Body of pancreas (tissue), 4 donors: ENCODE measurements at places on chromosomes 16 and 17. TPM values are rescaled to one million over a fixed set of nuclear protein-coding genes. Genes with fewer than 3 reads are reported as not detected.
A peak's percentile ranks its signal among the peaks of the same experiment; 100 is the strongest.

GRCh38 chr16:20243731-20244281 lies 83.5 kb downstream of the GP2 start:
- no peaks in the 10 kb centered on the region for H3K27me3 ChIP-seq
- H3K36me3 ChIP-seq = no peaks in the 10 kb centered on the region
- no peaks in the 10 kb centered on the region for H3K4me1 ChIP-seq
- no peak for DNase-seq
- H3K4me3 ChIP-seq = no peak overlapping the region
- no peak overlapping the region for H3K27ac ChIP-seq

MYOCD gene
- 0.66 TPM for total RNA-seq

GRCh38 chr17:49987290-49987585 lies 7.8 kb downstream of the DLX3 start:
- H3K4me3 ChIP-seq = no peak overlapping the region
- DNase-seq = no peak
- H3K27ac ChIP-seq = no peak overlapping the region
- no peaks in the 10 kb centered on the region for H3K4me1 ChIP-seq

DNA sequence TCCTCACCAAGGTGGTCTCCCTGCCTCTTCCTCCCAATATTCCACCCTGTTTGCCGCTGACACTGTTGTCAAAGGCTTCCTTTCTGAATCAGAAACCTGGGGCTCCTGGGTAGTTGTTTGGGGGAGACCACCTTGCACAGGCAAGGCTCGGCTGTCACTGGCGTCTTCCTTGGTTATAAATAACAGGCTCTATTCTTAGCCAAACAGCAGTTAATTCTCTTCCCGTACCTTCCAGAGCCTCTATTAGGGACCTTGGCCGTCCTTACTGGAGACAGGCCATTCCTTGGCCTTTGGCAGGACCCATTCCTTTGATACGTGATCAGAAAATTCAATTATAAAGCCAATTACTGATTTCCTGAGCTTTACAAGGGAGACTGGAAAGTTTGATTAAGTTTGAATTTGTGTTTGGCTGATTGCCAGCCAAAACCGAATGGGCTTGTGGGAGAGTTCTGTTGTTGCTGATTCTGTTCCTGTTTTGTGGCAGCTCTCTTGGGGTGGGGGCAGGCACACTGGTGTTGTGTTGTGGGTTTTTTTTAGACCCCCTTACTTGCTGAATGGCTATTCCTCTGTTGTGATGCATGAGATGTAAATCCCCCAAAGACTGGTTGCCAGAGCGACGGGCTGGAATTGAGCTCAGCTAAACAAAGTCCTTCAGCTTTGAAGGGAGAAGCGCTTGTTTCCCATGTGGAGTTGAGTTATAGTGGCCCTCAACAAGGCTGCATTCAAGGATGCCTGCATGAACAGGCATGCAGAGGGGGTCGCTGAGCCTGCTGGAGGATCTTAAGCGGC lies 104.6 kb downstream of the GNAO1 start:
- no peaks in the 10 kb centered on the region for H3K4me1 ChIP-seq
- H3K27ac ChIP-seq = no peak overlapping the region
- no peaks in the 10 kb centered on the region for H3K36me3 ChIP-seq
- DNase-seq = no peak
- no peak overlapping the region for H3K4me3 ChIP-seq
- no peaks in the 10 kb centered on the region for H3K27me3 ChIP-seq

DNA sequence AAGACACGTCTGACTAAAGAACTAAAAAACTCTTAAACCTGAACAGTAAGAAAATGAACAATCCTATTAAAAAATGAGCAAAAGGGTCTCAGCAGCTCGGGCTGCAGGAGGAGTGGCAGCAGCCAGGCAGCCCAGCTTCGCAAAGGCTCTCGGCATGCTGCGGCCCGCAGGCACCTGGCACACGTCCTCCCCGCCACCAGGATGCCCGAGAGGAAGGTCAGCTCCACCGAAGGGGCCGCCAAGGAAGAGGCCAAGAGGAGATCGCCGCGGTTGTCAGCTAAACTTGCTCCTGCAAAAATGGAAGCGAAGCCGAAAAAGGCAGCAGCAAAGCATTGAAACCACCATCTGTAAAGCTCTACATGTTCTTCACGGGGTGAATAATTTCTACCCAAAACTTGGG lies 173.5 kb downstream of the BCAS3 start:
- no peaks in the 10 kb centered on the region for H3K4me1 ChIP-seq
- H3K4me3 ChIP-seq = no peak overlapping the region
- H3K36me3 ChIP-seq = no peaks in the 10 kb centered on the region
- H3K27ac ChIP-seq = no peak overlapping the region

DNA sequence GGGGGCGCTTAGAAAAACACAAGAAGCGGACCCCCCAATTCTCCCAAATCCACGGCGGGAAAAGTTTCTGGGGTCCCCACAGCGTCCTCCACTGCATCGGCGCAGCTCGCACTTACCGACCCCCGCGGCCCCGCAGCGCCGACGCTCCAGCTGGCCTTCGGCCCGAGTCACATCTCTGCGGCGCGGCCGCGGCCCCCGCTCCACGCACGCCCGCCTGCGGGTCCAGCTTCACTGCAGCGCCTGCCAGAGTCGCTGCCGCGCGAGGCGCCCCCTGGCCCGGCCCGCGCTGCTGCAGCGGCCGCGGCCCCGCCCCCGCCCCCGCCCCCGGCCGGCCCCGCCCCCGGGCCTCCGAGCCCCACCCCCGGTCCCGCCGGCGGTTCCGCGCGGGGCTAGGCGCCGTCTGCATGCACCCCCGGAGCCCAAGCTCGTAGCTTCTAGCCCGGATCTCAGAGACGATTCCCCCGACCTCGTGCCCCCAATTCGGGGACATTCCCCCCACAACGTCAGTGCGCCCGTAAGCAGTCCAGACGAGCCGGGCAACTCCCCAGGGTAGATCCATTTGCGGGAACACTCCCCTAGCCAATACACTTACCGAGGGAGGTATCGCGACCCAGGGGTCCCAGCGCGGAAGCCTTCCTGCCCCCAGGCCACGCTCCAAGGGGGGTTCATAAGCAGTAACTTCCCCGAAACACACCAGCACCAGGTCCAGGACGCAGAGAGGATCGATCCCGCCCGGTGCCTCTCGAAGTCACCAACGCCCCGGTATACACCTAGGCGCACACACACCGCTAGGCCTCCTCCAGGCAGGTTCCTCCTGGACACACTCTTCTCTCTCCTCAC lies at the start of gene GPRC5B:
Gene GPRC5B, minus strand, starts transcription at position 238 of the 840 bp plus-strand sequence. CDS start 12,003 bp downstream, outside the sequence.
- no peaks in the 10 kb centered on the region for H3K27me3 ChIP-seq
- peak; percentile 62 for DNase-seq
- H3K27ac ChIP-seq = peak within 1 kb of the TSS; percentile 85
- H3K4me1 ChIP-seq = peaks cover 22% of the 10 kb centered on the region
- no peaks in the 10 kb centered on the region for H3K36me3 ChIP-seq

DNA sequence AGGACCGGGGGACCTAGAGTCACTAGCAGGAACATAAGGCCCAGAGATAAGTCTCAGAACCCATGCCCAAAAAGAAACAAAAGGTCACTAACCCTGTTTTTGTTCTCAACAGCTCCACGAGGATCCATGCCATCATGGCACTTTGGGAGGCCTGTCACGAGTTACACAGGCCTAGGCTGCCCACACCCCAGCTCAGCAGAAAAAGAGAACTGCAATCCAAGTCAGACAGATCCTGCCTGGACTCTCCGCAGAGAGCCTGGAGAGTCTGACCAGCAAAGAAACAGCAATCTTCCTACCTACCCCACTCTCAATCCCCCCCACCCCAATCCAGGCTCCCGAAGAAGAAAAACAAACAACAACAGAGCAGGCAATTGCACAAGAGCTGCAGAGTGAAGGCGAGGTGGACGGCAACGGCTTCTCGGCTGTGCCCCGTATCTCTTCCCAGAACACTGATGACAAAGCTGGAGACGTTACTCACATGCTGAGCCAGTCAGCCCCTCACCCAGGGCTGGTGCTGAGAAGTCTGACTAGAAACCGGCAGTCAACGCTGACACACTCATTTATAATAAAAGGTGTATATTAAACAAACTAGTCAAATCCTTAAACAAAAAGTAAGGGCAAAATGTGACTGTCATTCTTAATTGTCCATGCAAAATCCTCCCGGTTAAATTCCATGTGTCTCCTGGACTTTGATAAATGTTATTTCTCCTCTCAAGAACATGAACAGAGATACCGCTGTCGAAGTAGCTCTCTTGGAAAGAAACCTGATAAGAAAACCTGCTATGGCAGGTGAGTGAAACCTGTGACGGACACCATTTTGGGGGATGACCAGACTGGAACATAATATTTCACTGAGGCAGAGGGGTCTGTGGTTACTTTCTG lies 89.3 kb downstream of the SMG6 start:
- no peaks in the 10 kb centered on the region for H3K36me3 ChIP-seq
- H3K4me3 ChIP-seq = no peak overlapping the region
- no peaks in the 10 kb centered on the region for H3K27me3 ChIP-seq
- H3K4me1 ChIP-seq = no peaks in the 10 kb centered on the region
- DNase-seq = no peak

- H3K27me3 ChIP-seq = no peaks in the 10 kb centered on the region
- no peaks in the 10 kb centered on the region for H3K36me3 ChIP-seq
- H3K27ac ChIP-seq = no peak overlapping the region
- DNase-seq = no peak
- no peak overlapping the region for H3K4me3 ChIP-seq
Observed at GRCh38 chr16:66115373-66115772, 251.1 kb upstream of the CDH5 start.

GRCh38 chr16:4089251-4089810 lies 26.9 kb downstream of the ADCY9 start:
- H3K4me3 ChIP-seq = no peak overlapping the region
- H3K27me3 ChIP-seq = no peaks in the 10 kb centered on the region
- peak overlapping the region; percentile 87 for H3K27ac ChIP-seq
- no peak for DNase-seq
- H3K36me3 ChIP-seq = no peaks in the 10 kb centered on the region

DNA sequence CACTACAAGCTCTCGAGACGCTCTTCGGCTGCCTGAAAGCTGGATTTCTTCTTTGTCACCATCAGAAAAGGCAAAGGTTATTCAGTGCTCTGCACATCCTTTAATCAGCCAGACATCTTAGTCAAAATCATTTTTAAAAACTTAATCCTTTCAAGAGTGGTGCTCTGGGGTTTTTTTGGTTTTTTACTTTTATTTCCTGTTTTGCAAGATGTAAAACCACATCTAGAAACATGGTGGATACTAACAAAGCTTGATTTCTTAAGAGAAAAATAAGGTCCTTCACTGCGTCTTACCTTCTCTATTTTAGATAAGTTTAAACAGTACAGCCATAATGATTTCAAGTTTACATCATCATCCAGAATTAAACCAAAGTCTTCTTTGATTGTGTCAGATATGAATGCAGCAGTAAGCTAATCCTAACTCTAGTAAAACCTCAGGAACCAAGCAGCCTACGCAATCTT lies 6.3 kb downstream of the ANKRD11 start:
- DNase-seq = no peak
- no peaks in the 10 kb centered on the region for H3K27me3 ChIP-seq
- peaks cover 85% of the 10 kb centered on the region for H3K4me1 ChIP-seq
- no peak overlapping the region for H3K4me3 ChIP-seq
- no peaks in the 10 kb centered on the region for H3K36me3 ChIP-seq

DNA sequence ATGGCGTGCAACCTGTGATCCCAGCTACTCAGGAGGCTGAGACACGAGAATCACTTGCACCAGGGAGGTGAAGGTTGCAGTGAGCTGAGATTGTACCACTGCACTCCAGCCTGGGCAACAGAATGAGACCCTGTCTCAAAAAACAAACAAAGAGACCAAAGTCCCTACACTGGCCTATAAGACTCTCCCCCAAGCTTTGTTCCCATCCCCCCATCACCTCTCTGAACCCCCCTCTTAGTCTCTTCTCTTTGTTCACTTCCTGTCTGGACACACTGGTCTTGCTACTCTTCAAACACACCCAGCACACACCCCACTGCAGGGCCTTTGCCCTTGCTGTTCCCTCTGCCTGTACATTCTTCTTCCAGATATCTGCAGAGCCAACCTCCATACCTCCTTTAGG lies 7.8 kb upstream of the SCNN1B start:
- no peak for DNase-seq
- H3K4me1 ChIP-seq = no peaks in the 10 kb centered on the region
- no peaks in the 10 kb centered on the region for H3K27me3 ChIP-seq
- no peak overlapping the region for H3K27ac ChIP-seq
- H3K4me3 ChIP-seq = no peak overlapping the region
- H3K36me3 ChIP-seq = no peaks in the 10 kb centered on the region

GRCh38 chr16:84628226-84628731 lies 10.4 kb upstream of the COTL1 start:
- no peaks in the 10 kb centered on the region for H3K4me1 ChIP-seq
- no peak overlapping the region for H3K4me3 ChIP-seq
- H3K27ac ChIP-seq = no peak overlapping the region
- no peak for DNase-seq
- H3K27me3 ChIP-seq = no peaks in the 10 kb centered on the region
- no peaks in the 10 kb centered on the region for H3K36me3 ChIP-seq

RND2 gene
- 0.33 TPM for total RNA-seq

KRT24 gene
- not detected for total RNA-seq

PMP22 gene
- total RNA-seq = 23.1 TPM

RAB11FIP4 gene
- total RNA-seq = 38.7 TPM

MYO15A gene
- total RNA-seq = under 0.01 TPM

ZNF19 gene
- 5.9 TPM for total RNA-seq

GRCh38 chr17:9192010-9192409 lies 170.7 kb downstream of the NTN1 start:
- peaks cover 4% of the 10 kb centered on the region for H3K4me1 ChIP-seq
- no peak for DNase-seq
- H3K27me3 ChIP-seq = no peaks in the 10 kb centered on the region
- no peak overlapping the region for H3K4me3 ChIP-seq
- no peaks in the 10 kb centered on the region for H3K36me3 ChIP-seq

DNA sequence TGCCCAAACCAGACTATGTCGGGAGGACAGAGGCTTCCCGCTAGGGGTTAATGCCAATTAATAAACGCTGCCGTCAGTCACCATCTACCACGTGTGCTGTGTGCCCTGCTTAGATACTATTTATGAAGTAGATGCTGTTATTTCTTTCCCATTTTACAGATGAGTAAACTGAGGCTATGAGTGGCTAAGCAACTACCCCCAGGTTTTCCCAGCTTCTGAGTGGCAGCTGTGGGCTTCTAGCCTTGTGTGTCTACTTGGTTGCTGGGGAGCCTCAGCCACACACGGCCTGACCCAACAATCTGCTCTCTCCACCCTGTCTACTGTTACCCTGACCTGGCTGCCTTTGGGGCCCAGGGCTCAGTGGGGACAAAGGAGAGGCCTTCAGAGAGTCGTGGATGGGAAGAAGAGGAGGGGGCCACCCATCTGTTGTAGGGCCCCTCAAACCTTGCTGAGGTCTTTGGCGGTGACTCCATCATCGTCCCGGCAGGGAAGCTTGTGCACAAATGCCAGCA lies 7.1 kb downstream of the GIT1 start:
- no peaks in the 10 kb centered on the region for H3K27me3 ChIP-seq
- no peak overlapping the region for H3K4me3 ChIP-seq
- H3K4me1 ChIP-seq = peaks cover 3% of the 10 kb centered on the region
- H3K27ac ChIP-seq = no peak overlapping the region
- no peak for DNase-seq

ALOX12 gene
- total RNA-seq = not detected

KRTAP1-3 gene
- total RNA-seq = not detected

GRCh38 chr17:13597723-13598347 lies 3.9 kb downstream of the HS3ST3A1 start:
- no peaks in the 10 kb centered on the region for H3K27me3 ChIP-seq
- no peaks in the 10 kb centered on the region for H3K36me3 ChIP-seq
- no peak for DNase-seq
- H3K4me1 ChIP-seq = peaks cover 21% of the 10 kb centered on the region
